ENCODE measurements at places on chromosomes 5 and 9. TPM values are rescaled to one million over a fixed set of nuclear protein-coding genes. Genes with fewer than 3 reads are reported as not detected.

GRCh38 chr9:17140418-17140817, 5.6 kb downstream of the CNTLN start:
- no peak for DNase-seq

DNA sequence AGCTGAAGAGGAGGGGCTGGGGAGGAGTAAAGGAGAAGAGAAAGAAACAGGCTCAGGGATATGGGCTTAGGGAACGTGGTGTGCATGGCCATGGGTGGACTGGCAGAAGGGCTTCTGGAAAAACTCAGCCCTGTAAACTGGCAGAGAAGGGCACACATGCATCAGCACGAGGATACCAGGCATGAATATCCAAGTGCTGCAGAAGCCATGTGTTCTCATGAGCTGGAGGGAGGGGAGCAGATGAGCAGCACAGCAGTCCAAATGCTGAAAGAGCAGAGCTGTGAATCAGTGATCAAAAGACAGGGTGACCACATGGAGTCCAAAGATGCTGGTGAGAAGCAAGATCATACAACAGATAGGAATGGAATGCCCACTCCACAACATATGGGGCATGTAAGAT, 72.3 kb downstream of the SEMA5A start:
- DNase-seq: no peak

DNA sequence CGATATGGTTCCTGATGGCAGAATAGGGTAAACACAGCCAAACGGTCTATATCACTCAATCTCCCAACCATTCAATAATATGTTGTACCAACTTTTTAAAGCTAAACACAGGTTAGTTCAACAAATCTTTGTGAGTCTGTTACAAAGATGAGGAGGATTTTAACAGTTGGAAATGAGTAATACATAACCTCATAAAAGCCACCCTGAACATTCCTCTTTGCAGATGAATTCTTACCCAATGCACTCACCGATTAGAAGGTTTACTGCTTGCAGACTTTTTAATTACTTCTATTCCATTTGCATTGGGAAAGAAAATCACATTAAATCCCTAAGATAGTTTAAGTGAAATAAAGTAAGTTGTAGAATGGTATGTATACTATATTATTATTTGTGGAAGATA, 23.3 kb upstream of the TRMT10B start:
- no peak for DNase-seq

Gene FLT4
- polyA plus RNA-seq: 29.1 TPM

DNA sequence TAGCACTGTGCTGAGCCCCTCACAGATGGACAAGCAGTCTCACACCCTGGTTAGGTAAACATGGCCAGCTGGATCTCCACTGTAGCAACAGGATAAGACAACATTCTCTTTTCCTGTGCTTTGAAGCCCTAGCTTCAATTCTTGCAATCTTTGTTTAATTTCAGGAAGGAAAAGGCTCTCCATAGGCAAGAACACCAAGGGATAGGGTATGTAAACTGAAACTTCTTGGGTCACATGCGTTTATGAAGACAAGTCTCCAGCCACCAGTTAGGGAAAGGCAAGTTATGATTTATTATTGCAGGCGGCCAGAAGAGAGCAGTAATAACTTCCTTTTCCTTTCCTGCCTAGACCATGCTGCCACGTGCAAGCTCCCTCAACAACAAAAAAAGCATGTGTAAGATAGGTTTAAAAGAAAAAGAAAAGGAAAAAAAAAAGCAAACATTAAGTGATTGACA, 50.1 kb upstream of the POU5F2 start:
- peak; percentile 23 for DNase-seq

Gene F2RL1
- polyA plus RNA-seq: 45.2 TPM

DNA sequence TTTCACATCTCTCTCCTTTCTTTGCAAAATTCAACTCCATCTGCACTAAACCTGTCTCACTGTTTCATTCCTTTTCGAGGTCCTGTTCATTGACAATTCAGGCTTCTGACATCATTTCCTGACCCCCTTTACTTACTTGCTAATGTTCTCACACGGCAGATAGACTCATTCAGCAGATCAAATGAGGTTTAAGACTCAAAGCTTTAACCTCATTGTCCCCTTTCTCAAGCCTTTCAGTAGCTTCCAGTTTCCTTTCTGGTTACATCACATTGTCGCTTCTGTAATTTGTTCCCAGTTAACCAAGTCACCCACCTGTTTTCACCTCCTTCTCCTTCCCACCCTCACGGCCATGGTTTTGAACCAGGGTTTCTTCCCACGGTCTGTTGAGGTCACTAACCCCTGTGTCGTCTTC, 143.4 kb upstream of the OTULINL start:
- no peak for DNase-seq

Gene LVRN
- polyA plus RNA-seq: 0.65 TPM

DNA sequence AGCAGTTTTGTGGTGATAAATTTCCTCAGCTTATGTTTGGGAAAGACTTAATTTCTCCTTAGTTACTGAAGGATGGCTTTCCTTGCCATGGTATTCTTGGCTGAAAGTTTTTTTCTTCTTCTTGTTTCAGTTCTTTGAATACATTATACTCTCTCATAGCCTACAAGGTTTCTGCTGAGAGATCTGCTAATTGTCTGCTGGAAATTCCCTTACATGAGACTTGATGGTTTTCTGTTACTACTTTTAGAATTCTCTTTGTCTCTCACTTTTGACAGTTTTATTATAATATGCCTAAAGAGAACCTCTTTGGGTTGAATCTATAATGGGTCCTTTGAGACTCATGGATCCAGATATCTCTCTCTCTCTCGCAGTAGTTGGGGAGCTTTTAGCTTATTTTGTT, 693.6 kb downstream of the PRELID2 start:
- no peak for DNase-seq

Gene SLC6A3
- polyA plus RNA-seq: 0.21 TPM

- DNase-seq: no peak
Measured at GRCh38 chr5:170985486-170985885, 123.7 kb downstream of the RANBP17 start.

- DNase-seq: no peak
Measured at GRCh38 chr5:82408033-82408432, 129.9 kb upstream of the RPS23 start.
